ENCODE measurements at places on chromosomes 13 and 19.

DNA sequence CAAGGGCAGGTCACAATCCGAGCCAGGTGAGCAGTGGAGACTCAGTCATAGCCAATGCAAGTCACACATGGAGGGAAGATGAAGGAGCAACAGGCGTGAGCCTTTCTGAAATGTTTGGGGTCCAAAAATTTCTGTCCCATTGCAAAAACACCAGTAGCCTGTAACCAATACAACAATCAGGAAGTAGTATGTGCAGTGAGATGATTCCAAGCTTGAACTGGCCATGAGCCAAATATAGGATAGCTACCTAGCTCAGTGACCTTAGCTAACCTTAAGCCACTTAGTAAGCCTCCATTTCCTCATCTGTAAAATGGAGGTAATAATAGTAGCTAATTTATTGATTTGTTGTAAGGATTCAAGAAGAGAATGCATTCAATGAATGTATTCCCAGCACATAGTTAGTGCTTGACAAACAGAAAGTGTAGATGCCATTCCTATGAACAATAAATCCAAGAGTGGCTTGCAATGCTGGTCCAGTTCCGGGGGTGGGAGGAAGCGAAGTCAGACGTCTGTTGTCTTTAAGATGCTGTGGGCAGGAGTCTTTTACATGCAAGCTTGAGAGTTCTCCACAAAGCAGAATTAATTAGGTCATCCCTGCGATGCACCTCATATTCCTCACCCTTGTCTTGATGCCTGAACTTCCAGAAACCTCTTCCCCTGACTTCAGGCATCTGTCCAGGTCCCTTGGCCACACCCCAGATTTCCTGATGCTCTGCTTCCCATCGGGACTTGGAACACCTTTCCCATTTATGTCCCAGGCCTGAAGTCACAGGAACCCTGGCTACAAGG, 195.7 kb upstream of the UBL3 start:
- DNase-seq, result no peak

DNA sequence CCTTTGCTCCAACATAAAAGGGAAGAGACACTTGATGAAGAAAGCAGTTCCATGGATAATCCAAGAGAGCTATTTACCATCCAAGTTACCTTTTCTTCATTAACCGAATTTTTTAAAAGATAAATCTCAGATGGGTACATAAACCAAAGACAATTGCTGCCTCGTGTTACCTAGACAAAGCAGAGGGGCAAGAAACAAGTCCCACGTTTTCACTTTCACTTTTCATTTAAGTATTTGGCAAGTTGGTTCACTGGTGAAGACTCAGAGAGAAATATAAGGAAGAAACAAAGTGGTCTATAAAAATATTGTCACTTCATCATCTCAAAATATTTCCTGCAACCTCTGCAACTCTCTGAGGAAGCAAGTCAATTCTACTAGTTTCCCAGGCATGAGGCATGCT, 446.1 kb downstream of the FGF14 start:
- no peak for DNase-seq

GRCh38 chr19:29086646-29087045, 126.3 kb downstream of the UQCRFS1 start:
- no peak for DNase-seq

DNA sequence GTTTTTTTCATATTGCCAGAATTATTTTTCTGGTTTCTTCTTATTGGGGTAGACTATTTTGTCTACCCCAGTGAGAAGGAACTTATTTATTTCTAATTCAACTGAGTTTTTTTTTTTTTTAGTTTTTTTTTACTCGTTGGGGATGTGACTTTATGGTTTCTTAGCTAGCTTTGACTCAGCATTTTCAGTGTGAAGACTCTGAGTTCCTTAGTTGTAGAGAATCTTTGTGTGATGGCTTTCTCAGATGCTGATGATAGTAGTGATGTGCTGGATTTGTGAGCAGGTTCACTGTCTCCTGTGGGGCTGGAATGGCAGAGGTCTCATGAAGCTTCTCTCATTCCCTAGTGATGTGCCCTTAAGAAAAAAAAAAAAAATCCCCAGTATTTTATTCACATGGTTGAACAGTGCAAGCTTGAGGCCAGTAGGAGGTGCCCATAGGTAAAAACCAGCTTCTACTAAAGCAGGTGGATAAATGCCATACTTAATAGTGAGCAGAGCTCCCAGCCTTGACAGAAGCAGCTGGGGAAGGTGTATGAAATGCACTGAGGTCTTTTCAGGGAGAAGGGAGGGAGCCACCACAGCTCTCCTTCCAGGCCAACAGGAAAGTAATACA, 106.2 kb upstream of the KLF5 start:
- DNase-seq, result no peak

GRCh38 chr19:51607920-51608562, 22.2 kb downstream of the SIGLEC5 start:
- DNase-seq, result no peak

DNA sequence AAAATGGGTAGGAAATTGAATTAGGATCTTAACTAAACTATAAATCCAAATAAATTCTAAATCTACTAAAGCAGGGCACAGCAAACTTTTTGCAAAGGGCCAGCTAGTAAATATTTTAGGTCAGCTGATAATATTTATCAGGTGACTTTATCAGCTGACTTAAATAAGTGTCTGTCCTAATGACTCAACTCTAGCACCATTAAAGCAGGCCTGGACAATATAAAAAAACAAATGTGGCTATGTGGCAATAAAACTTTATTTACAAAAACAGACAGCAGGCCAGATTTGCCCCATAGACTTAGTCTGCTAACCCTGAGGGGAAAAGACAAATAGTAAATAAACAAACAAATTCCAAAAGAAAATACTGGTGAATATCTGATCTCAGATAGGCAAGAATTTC, 27.7 kb upstream of the DOCK9 start:
- DNase-seq, result no peak

DNA sequence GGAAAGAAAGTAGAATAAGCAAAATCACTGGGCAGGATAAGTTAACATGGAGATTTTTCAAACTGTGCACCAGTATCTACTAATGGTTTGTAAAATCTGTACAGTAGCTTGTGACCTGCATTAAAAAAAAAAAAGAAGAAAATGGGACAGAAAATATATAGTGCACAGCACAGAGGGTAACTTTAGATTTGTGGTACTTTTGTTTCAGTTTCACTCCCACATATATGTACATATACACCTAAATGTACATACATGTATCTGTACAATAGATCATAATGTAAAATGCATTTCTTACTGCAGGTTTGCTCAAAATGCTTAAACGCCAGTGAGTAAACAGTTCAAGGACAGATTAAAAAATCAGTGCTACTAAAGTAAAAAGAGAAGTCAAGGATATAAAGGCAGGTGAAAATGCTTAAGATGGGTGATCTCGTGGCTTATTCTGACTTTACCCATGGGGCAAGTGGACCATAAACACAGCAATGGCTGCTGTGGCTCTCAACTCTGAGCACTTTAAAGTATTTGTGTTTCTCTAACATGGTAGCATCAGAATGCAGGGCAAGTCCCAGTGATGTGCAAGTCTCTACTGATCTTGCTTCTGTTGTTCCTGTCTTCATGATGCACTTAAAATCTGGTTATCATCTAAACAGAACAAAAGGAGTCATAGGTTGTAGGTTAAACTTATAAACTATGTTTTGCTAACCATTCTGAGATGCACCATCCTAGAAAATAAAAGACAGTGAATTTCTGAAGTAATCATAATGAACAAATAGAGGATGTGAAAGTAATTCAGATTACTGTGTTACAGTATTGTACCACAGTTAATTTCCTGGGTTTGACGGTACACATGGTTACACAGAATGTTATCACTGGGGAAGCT, 112.3 kb downstream of the MIPEP start:
- DNase-seq, result no peak

- no peak for DNase-seq
Measured at GRCh38 chr13:40187841-40188591, 478.4 kb downstream of the FOXO1 start.

DNA sequence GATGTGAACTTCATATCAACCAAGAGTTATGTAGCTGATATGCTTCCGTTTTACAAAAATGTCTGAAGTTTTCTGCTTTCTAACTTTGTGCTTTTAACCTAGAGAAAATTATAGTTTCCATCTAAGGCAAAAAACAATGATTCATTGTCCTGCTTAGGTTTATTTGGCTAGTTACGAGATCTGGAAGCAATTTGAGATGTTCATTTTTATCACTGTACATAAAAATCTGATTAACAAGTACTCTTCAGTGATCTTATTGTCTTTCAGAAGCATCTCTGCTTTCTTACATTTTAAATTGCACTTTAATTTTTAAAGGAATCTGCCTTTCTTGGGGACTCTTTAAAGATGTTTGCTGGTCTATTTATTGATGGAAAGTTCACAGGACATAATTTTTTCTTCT, 188.1 kb downstream of the RFC3 start:
- no peak for DNase-seq

DNA sequence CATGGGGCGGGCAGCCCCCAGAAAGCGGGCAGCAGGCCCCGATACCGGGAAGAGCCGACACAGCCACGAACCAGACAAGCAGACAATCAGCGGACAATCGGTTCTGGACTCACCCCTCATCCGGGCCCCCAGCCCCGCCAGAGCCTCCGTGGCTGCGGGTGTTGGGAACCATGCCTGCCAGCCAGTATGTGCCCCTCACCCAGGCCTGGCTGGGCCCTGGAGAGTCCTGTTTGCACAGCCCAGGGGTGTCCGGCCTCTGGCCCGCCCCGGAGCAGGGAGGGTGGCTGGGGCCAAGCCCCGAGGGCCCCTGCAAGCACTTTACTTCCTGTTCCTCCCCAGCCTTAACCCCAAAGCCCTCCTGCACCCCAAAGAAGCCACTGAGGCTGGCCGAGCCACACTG, 7.8 kb downstream of the PODNL1 start:
- DNase-seq, result no peak

DNA sequence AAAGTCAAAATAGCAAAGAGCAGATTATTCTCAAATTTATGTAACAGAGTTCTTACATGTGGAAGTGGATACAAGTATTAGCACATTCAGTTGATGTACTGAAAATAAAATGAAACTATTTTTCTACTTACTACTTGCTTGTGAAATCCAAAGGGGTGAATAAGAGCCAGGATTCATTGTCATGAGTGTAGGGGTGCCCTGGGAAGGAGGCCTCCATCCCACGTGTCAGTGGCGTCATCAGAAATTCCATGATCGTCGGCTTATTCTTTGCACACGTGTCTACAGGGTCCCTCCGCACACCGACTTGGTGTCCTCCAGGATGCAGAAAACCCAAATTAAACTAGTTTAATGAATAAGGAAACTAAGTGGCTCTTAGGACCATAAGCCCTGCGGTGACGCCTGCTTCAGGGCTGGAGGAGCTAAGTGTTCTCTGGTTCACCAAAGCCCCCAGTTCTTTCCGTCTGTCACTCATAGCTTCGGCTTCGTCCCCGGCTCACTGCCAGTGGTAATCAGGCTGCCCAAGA, 55.5 kb downstream of the IRS2 start:
- DNase-seq, result no peak

- no peak for DNase-seq
Measured at GRCh38 chr13:73056565-73056962, 2.2 kb upstream of the KLF5 start.

DNA sequence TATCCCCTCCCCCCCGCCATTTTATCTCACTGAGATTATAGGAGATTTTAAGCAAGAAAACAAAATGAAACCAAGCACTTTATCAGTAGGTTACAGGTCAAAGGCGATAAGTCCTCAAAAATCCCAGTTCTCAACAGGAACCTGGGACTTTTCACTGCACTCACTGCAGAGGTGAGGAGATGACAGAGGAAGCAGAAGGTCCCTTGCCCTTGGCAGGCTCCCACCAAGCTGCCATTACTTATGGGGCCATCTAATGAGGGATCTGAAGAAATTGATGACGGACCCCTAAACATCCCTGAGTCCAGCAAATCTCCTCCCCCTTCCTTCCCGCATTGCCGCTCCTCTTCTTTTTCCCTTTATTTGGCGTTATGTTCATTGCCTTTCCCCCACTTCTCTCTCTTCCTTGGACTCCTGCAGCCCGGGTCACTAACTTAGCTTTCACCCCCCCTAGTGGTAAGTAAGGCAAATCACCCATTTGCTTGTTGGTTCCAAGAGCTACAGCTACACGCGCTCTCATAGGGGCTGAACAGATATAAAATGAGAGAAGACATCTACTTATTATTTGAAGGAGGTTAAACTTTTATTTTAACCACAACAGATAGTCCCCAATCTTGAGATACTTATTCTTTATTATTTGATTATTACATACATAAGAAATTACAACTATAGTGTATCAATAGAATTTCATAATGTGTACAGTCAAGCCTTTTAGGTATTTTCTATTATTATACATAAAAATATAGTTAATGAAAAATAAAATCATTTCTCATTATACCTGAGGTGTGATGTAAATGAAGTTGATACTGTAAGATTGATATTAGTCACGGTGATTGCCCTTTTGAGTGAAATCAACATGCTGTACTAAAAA, 52.0 kb upstream of the ARGLU1 start:
- peak; percentile 80 for DNase-seq

- no peak for DNase-seq
Measured at GRCh38 chr19:11182994-11183393, 14.4 kb downstream of the KANK2 start.

DNA sequence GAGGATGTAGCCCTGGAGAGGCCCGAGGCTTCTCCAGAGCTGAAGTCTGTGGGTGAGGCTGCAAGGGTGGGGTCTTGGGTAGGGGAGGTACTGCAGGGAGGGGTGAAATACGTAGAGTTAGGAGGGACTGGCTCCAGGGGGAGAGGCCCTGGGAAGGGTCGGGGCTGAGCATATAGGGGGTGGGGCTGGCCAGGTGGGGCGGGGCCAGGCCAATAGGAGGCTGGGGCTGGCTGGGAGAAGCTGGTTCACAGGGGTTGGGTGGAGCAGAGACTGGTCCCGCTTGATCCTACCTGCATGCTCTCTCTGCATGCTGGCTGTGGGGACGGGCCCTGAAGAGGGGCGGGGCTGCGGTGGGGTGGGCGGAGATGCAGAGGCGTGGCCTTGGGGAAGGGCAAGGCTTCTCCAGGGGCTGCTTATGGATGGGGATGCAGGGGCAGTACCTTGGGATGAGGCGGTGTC, 51.9 kb downstream of the CELF5 start:
- DNase-seq, result no peak

DNA sequence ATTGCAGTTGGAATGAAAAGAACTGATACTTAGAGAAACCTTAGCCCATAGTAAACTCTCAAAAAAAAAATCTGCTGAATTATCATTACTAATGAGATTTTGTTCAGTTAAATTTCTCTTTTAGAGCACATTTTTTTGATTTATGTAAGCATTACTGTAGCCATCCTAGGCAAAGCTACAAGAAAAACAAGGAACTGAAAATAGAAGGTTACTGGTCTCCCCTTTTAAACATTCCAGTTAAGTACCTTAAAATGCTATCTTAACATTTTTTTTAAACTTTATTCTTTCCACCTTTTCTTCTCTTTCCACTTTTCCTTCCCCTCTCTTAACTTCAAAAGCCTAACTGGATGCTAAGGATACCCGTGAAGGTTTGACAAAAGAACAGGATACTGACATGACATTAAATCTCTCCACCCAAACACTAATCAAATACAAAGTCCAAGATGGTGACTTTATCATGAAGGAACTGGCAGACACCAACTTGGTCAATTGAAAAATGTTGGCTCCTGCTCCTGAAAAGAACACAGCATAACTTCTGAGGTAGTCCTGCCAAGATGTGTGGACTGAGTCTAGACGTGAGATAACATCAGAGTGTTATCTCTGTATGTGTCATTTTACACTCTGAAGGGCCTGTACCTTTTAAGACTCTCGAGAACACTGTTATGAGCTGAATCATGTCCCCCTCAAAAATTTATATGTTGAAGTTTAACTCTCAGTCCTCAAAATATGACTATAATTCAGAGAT, 29.5 kb upstream of the SACS start:
- DNase-seq, result no peak
